ENCODE measurements at places on chromosomes 5 and 9.

GRCh38 chr5:160049099-160049498, 40.2 kb downstream of the TTC1 start:
- no peak for DNase-seq

DNA sequence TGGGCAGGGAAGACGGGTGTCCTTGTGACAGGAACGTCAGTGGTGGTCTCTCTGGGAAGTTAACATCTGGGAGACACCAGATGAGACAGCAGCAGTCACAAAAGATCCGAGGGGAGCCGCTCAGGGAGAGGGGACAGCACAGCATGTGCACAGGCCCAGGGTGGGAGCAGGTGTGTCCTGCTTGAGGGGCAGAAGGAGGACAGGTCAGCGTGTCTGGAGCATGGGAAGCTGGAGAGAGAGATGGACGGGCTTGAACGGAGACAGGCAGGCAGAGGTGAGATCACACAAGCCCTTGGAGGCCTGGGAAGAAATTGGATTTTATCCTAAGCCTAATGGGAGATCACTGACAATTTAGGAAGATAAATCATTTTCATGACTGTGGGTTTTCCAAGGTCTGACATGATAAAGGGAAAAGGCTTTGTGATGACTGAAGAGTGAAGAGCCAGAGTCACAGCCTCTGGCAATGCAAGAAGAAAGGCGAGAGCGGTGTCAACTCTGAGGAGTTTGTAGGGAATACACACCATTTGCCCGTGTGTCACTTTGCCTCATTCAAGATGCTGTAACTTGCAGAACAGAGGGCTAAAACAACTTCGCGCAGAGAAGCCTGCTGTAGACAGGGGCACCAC, 88.3 kb downstream of the FSTL4 start:
- no peak for DNase-seq

- DNase-seq, result peak; percentile 70
These were observed 538 bp upstream of the ARHGEF28 start for GRCh38 chr5:73625372-73625943.

- DNase-seq, result no peak
These were observed 261.8 kb downstream of the ASTN2 start for GRCh38 chr9:117153021-117153420.

GRCh38 chr9:3478549-3478953, 47.2 kb downstream of the RFX3 start:
- DNase-seq, result peak; percentile 76

DNA sequence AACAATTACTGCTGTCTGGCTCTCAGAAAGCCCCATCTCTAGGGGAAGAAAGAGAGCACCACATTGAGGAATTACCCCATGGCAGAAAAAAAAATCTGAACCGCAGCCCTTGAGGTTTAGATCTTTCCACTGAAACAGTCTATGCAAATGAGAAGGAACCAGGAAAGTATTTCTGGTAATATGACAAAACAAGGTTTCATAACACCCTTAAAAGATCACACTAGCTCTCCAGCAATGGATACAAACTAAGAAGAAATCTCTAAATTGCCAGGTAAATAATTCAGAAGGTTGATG, 427.1 kb downstream of the PRELID2 start:
- no peak for DNase-seq

GRCh38 chr9:128919402-128920089, 1.2 kb upstream of the PHYHD1 start:
- no peak for DNase-seq

- no peak for DNase-seq
These were observed 7.1 kb downstream of the LCP2 start for GRCh38 chr5:170290498-170290897.

DNA sequence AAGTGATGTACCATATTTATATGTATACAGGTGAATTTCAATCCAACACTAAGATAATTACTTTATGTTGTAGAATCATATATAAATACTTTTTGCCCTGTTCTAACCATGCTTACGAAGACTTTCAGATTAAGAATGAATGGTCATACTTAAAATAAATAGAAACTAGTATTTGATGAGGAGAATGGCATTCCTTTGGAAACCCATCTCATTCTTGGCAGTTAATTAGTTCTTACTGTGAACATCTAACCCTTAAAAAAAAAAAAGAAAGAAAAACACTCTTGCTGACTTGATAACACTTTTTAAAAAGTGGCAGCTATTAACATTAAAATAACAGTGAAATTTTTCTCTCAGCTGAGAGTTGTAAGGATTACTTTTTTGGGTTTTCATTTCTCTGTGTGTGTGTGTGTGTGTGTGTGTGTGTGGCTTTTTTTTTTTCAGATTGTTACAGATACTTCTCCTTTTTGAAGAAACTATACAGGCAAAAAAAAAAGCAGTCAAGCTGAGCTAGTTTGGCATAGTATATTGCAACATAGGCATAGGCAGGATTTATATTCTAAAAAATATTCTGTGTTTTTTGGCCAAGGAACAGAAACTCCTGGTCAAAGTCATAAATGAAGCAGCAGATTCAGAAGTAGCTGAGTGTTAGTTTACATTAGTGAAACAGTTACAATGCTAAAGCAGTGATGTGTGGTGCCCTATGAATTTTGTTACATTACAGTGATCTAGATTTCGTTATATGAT, 163.5 kb downstream of the CD180 start:
- DNase-seq, result no peak

- DNase-seq, result no peak
These were observed 195.4 kb downstream of the HSPA4 start for GRCh38 chr5:133247151-133247709.

DNA sequence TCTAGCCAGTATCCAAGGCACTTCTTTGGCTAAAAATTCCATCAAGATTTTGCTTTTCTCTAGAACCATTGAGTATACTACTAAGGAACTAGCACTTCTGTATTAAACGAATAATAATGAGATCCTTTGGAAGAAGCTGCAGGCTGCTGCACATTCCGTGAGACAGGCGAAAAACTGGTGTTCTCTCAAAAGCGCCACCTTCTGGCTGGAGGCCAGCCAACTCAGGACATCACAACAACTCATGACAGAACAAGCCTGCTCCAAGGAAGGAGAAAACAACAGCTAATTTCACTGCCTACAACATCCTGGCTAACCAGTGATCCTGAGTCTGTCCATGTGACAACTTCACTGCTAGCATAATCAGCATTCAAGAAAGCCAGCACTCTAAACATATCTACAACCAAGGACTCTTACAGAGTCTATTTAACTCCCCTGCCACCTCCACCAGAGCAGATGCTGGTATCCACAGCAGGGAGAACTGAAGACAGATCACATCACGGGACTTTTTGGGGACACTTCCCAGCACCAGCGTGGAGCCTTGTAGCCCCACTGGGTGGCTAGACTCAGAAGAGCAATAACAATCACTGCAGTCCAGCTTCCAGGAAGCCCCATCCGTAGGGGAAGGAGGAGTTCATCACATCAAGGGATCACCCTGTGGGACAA, 150.5 kb downstream of the YTHDC2 start:
- DNase-seq, result peak; percentile 56

DNA sequence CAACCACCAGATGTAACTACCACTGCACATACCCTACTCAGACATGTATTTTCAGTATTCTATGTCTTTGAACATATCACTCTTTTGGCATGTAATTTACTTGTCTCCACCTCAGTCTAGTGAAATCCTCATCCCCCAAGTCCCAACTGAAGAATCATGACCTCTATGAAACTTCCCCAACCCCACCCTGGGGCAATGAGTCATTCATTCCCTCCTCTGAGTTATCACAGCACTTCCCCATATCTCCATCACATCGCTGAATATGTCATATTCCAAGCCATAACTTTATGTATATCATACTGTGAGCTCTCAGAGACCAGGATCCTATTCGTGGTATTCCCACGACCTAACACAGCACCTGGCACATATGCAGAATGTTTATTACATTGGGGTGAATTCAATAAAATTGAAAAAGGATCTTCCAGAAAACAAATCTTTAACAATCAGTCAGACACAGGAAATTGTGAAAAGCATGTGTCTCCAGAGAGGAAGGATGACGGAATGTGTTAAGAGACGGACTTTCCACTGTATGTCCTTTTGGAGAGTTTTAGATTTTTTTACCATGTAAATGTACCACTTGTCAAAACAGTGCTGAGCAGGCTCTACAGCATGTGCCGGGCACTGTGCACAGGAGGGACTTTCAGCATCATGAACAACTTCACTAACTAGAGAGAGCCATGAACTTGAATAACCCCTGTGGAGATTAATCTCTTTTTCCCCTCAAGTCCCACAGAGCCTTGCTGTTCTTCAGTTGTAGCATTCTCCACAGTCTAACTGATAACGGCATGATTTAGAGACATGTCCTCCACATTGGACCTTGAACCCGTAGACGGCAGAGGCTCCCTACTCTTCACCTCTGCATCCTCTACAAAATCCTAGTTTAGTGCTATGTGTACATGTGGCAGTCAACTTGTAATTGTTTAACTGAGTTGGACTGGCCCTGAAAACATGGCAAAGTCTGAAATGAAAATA, 213.5 kb downstream of the GLIS3 start:
- no peak for DNase-seq

- no peak for DNase-seq
These were observed 43.7 kb downstream of the STK10 start for GRCh38 chr5:172144291-172144815.

- no peak for DNase-seq
These were observed 5.2 kb upstream of the ALDOB start for GRCh38 chr9:101440714-101441230.

- peak; percentile 35 for DNase-seq
These were observed 20.5 kb upstream of the NDST1 start for GRCh38 chr5:150487199-150488061.

DNA sequence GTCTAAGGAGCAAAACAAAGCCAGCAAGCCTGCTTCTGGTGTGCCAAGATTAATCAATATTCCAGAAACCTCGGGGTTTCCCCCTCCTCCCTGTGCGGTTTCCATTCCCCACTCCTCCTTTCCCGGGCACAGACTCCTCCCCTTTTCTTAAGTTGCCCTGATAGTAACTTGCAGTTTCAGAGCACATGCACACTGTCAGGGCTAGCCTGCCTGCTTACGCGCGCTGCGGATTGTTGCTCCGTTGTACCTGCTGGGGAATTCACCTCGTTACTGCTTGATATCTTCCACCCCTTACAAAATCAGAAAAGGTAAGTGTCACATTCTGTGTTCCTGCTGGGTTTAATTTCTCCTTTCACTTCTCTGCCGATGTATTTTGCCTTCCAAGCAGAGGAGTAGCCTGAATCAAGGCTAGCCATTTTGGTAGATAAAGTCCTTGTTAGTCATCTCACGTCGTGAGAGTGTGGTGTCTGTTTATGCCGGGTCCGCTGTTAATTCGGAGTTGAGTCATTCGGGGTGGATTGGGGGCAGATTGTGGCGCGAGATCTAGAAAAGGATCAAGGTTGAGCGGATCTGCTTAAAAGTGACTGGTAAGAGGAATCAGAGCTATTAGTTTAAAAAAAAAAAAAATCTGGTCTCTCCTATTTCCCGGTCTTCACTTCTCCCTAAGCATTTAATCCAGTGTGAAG, at the start of gene SLC1A3:
TSS of gene SLC1A3 (plus strand) at position 179 of the 686 bp plus-strand sequence. CDS start 1,818 bp downstream, outside the sequence.
- peak; percentile 75 for DNase-seq

- no peak for DNase-seq
These were observed 6.5 kb downstream of the CD74 start for GRCh38 chr5:150406103-150406722.

DNA sequence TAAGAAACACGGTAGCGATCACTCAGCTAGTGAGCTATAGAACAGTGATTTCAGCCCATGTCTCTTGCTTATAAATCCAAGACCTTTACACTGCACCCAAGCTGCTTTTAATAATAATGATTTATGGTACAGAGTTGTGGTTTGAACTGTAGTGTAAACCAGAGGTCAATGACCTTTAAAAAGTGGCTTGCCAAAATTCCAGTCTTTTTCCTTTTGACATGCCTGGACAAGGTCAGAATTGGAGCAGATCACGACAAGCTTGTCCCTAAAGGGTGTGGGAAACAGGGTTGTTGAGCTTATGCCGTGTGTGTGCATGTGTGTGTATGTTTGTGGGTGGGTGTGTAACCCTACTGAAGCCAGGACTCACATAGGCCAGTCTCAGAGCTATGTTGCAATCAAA, 225.3 kb upstream of the CLINT1 start:
- DNase-seq, result no peak

DNA sequence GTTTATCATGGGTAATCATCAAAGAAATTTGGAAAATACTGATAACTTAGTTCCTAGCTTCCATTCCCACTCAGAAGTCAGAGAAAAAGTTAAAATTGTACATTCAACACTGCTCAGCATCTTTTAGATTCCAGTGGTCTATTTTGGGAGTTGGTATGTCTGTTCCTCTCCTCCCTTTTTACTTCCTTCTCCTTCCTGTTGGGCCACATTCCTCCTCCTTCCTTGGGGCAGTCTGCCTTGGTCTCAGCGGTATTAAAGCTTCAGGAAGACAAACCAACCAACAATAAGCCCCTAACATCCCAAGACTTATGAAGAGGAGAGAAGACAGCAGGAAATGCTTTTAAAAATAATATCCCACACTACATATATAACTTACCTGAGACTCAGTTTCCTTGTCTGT, 49.9 kb upstream of the SSBP2 start:
- DNase-seq, result no peak

DNA sequence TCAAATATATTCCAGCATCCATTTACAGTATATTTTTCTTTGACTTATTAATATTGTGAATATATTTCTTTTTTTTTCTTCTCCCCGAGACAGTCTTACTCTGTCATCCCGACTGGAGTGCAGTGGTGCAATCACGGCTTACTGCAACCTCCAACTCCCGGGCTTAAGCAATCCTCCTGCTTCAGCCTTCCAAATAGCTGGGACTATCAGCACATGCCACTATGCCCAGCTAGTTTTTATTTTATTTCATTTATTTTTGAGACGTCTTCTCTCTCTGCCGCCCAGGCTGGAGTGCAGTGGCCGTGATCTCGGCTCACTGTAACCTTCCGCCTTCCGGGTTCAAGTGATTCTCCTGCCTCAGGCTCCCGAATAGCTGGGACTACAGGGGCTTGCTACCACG, 7.4 kb upstream of the GLIPR2 start:
- DNase-seq, result no peak

DNA sequence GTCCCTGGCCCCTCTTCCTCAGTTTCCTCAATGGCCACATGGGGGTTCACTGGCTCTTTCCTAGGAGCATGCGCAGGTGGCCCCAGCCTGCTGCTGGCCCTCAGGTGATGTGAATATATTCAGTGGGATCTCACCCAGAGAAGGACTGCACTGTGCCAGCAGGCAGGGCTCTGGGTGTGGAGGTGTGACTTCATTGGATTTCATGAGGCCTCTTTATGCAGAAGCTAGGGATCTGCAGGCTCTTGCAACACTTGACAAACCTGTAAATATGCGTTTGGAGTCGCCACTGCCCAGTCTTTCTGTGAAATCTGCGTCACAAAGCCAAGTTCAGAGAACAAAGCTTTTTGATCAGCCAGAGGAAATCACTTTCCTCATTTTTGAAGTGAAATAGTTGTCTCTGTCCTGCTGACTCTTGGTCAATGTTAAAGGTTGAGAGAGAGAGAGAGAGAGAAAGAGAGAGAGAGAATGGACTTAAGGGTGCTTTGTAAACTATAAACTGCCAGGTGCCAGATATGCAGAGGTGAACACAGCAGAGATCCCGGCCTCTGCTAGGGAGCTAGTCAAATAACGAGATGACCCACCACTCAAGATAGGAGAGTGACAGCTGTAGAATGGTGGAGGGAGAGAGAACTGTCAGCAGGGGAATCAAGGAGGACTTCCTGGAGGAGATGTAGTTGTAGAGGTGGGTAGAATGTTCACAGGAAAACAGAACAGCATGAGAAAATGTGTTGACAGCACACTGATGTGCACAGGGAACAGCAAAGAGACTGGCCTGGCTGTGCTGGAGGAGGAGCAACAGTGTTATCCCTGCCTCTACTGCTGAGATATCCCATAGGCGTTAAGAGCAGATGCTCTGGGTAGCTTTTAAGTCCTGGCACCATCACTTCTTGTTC, 167.0 kb upstream of the ZNF618 start:
- DNase-seq, result no peak

All from endothelial cell of umbilical vein (primary cell).